ENCODE measurements at places on chromosomes 2 and 18.

- no peak for DNase-seq
- no peak overlapping the region for H3K4me3 ChIP-seq
- no peak overlapping the region for H3K27ac ChIP-seq
- H3K4me1 ChIP-seq = no peaks in the 10 kb centered on the region
Observed at GRCh38 chr18:68604256-68604655, 110.7 kb downstream of the TMX3 start.

DNA sequence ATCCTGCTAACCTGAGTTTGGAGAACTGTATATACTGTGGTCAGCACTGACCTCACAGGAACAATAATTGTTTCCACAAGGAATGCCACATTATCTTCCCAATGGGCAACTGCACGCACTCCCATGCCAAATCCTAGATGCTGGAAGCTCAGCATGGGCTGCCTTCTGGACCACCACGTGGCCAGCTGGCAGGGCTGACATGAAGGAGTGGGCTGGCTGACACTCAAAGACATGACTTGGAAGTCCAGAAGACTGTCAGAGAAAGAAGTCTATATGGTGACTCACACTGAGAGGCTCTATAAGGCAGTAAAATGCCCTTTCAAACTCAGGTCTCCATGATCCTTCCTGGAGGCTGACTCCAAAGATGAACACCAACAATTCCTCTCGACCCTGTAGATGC lies 98.4 kb upstream of the RNF152 start:
- DNase-seq = no peak
- no peak overlapping the region for H3K27ac ChIP-seq
- H3K36me3 ChIP-seq = no peaks in the 10 kb centered on the region

DNA sequence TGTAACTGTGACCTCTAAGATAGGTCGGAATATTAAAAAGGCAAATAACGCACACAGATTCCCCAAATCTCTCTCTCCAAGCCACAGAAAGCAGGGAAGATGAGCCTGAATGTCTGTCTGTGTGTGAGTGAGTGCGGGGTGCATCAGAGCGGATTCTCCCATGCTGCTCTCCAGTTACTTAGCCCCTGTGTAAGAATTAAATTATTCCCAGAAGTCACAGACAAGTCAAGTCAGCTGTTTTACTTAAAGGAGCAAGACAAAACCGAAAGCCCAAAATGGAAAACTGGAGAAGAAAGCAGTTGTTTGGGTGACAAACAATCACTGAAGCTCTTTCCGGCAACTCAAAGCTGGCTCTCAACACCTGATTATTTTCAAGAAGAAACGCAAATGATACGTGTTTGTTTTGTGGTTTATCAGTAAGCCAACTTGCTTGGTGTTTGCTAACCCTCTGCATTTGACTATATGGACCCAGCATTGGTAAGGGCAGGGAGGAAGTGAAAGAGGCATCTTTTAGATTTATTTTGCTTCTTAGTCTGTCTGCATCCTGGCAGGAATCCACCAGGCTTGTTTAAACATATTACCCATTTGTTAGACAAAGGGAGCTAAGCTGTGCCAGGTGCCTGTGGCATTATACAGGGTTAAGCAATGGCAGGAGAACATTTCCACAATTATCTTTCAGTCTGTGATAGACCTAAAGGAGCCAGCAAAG lies 121.5 kb upstream of the CREB1 start:
- no peaks in the 10 kb centered on the region for H3K4me1 ChIP-seq
- DNase-seq = no peak
- H3K27me3 ChIP-seq = no peaks in the 10 kb centered on the region
- no peak overlapping the region for H3K27ac ChIP-seq
- no peak overlapping the region for H3K4me3 ChIP-seq
- H3K36me3 ChIP-seq = no peaks in the 10 kb centered on the region

GRCh38 chr2:85485815-85486214 lies 53.2 kb upstream of the MAT2A start:
- no peaks in the 10 kb centered on the region for H3K36me3 ChIP-seq
- no peaks in the 10 kb centered on the region for H3K4me1 ChIP-seq
- no peak overlapping the region for H3K4me3 ChIP-seq

GRCh38 chr2:221495731-221496130 lies 76.4 kb downstream of the EPHA4 start:
- H3K27me3 ChIP-seq = peaks cover 7% of the 10 kb centered on the region
- no peaks in the 10 kb centered on the region for H3K4me1 ChIP-seq
- H3K27ac ChIP-seq = no peak overlapping the region

DNA sequence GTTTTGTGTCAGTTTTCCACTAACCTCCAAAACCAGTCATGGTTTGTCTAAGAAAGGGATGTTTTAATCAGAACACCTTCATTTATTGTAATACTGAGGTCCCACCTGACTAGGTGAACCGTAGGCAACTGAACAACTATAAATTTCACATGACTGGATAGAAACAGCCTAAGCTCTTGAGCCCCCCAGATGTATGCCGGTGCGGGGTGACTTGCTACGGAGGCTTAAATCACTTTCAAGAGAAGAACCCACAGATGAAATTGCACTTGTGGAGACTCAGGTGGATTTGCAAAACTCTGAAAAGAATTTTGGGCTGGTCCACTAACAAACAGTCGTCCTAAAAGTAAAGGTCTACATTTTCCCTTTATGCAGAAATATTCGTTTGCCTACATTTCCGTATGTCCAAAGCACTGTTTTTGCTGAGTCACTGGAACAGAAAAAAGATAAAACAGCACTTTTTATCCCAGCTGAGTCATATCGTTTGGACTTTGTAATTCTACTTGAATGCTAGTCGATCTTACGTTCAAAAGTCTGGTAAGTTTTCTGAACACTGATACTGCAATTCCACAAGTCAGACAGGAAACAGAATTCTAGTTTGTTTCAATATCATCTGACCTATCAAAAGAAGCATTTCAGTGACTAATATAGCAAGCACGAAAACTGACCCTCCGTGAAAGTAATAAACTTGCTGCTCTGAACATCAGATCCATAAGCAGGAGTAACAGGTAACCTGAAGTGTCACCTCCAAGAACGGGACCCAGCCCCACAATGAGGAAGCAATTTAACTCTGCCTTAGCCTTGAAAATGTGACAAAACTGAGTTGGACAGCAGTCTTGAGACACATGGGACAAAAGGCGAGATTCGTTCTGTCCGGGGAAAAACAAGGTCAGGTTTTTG lies 18.1 kb downstream of the ZNF516 start:
- peak overlapping the region; percentile 40 for H3K4me3 ChIP-seq
- no peaks in the 10 kb centered on the region for H3K27me3 ChIP-seq
- no peak overlapping the region for H3K27ac ChIP-seq
- no peak for DNase-seq
- H3K36me3 ChIP-seq = peaks cover 6% of the 10 kb centered on the region

DNA sequence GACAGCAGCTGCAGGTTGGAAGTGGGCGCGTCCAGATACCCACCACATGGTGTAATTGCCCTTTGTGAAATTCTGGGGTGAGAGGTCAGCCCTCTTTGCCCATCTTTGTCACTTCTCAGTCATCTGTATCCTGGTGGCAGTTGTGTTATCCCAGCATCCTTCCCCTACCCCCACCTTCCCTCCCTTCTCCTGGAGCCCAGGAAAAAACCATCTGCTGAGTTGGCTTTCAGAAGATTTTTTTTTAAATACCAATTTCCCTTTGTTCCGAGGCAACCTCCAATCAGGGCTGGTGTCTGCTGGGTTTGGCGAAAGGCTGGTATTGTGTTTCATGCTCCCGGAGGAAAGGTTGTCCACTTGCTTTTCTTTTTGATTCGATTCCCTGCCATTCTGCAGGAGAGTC lies 35.2 kb downstream of the SETBP1 start:
- H3K36me3 ChIP-seq = peaks cover 4% of the 10 kb centered on the region
- no peak for DNase-seq
- H3K4me1 ChIP-seq = peaks cover 1% of the 10 kb centered on the region
- H3K27ac ChIP-seq = no peak overlapping the region
- peaks cover 19% of the 10 kb centered on the region for H3K27me3 ChIP-seq

- peaks cover 12% of the 10 kb centered on the region for H3K36me3 ChIP-seq
- H3K27me3 ChIP-seq = no peaks in the 10 kb centered on the region
- H3K27ac ChIP-seq = peak within 1 kb of the TSS; percentile 98
- H3K4me3 ChIP-seq = peak within 1 kb of the TSS; percentile 98
- DNase-seq = peak; percentile 67
Observed at GRCh38 chr2:64019083-64019974, at the start of gene VPS54. Gene VPS54, minus strand, starts transcription at chr2:64019428. Its CDS starts 35,429 bp downstream, at chr2:63983999.

DNA sequence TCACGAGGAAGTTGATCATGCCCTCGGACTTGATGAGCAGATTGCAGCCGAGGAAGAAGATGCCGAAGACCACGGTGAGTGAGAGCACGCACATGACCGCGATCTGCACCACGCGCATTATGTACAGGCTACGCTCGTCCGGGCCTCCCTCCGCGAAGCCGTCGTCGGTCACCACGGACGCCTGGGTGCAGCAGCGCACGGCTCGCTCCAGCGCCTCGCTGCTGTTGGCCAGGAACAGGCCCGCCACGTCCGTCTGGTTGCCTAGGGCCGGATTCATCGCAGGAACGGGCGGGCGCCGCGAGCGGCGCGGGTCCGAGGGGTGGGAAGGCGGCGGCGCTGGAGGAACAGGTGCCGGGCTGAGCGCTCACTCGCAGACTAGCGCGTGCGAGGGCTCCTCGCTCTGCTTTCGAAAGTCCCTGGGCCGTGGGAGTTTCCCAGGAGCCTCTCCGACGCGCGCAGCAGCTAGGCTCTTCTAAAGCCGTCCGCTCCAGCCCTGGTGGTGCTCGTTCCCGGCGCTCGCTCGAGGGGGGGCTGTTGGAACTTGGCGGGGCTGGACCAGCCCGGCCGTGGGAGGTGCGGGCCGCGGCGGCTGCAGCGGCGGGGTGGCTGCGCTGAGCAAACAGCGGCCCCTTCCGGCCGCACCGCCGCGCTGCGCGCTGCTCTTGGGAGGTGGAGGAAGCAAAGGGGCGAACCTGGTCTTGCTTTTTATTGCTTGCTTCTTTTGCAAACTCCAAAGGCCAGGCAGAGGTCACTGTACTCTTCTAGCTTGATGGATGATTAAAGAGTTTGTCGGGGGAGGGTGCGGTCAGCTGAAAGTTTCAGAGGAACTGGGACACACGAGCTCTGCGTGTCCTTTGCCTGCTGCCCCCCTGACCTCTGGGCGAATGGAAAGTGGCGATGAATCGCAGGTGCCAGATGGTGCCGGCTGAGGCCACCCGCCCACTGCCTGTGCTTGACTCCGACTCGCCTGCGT lies at the start of gene RPRM:
TSS of gene RPRM (minus strand) at position 474 of the 973 bp plus-strand sequence. CDS start at position 277, 197 bp downstream.
- peaks cover 88% of the 10 kb centered on the region for H3K27me3 ChIP-seq
- H3K4me1 ChIP-seq = peaks cover 14% of the 10 kb centered on the region
- peak; percentile 70 for DNase-seq
- no peaks in the 10 kb centered on the region for H3K36me3 ChIP-seq

DNA sequence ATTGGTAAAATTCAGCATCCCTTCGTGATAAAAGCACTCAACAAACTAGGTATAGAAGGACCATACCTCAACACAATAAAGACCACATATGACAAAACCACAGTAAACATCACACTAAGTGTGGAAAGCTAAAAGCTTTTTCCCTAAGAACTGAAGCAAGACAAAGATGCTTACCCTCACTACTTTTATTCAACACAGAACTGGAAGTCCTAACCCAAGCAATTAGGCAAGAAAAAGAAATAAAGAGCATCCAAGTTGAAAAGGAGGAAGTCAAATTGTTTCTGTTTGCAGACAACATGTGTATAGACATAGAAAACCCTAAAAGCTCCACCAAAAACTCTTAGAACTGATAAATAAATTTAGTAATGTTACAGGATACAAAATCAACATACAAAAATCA lies 271.7 kb downstream of the RBM43 start:
- no peak overlapping the region for H3K27ac ChIP-seq
- no peak for DNase-seq
- no peak overlapping the region for H3K4me3 ChIP-seq
- no peaks in the 10 kb centered on the region for H3K4me1 ChIP-seq
- H3K36me3 ChIP-seq = no peaks in the 10 kb centered on the region

DNA sequence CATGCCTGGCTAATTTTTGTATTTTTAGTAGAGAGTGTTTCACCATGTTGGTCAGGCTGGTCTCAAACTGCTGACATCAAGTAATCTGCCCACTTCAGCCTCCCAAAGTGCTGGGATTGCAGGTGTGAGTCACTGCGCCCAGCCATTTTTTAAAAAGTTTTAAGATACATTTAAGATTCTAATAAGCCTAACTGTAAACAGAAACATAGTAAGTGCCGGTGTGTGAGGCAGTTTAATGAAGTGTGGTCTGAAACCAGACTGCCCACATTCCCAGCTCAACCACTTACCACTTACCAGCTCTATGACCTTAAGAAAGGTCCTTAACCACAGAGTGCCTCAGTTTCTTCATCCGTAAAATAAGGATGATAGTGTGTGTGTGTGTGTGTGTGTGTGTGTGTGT lies 42.4 kb downstream of the TMEM237 start:
- H3K4me3 ChIP-seq = no peak overlapping the region
- H3K4me1 ChIP-seq = no peaks in the 10 kb centered on the region
- DNase-seq = no peak

DNA sequence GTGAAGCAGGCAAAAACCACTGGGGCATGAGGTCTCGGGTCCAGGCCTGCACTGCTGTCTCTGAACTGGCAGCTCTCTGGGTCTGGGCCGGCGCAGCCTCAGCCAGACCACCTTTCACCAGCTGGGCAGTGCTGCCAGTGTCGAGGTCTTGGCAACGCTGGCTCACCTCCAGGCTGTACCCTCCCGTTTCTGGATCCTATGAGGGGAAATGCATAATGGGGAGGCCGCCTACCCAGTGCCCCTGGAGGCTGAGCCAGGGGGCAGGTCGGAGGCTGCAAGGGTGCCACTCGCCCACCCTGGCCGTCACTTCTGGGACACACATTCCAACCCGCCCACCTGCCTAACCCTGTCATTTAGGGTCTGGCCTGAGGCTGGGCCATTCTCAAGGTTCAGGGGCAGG lies 24.6 kb downstream of the KIF1A start:
- H3K27ac ChIP-seq = no peak overlapping the region
- DNase-seq = no peak
- H3K27me3 ChIP-seq = peaks cover 20% of the 10 kb centered on the region

- peaks cover 6% of the 10 kb centered on the region for H3K27me3 ChIP-seq
- H3K27ac ChIP-seq = no peak overlapping the region
Observed at GRCh38 chr2:67515056-67515455, 117.9 kb downstream of the ETAA1 start.

DNA sequence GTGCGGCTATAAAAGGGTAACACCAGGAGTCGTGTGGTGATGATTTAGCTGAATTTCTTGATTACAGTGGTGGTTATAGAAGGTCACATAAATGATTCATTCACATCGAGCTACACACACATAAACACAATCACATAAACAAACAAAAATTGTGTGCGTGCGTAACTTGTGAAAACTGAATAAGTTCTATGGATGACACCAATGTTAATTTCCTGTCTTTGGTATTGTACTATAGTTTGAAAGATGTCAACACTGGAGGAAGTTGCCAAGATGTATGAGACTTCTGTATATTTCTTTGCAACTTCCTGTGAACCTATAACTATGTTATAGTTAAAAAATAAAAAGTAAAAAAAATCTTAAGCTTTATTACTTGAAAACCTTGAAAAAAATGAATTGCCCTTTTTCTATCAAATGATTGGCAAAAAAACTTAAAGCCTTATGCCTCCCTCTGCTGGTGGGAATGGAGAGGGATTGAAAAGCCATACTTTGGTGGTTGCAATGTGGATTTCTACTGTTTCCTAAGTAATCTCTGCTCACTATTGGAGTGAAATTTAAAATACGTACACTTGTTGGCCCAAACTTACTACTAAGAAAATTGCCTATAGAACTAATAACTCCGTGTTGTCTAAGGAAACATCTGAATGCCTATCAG lies 227.7 kb downstream of the RPIA start:
- H3K36me3 ChIP-seq = no peaks in the 10 kb centered on the region
- peaks cover 5% of the 10 kb centered on the region for H3K27me3 ChIP-seq
- no peak overlapping the region for H3K4me3 ChIP-seq
- H3K4me1 ChIP-seq = no peaks in the 10 kb centered on the region
- H3K27ac ChIP-seq = no peak overlapping the region

All from activated naive CD8-positive, alpha-beta T cell treated with anti-CD3 and anti-CD28 coated beads for 36 hours (primary cell).